ENCODE measurements at places on chromosomes 16 and 17.

DNA sequence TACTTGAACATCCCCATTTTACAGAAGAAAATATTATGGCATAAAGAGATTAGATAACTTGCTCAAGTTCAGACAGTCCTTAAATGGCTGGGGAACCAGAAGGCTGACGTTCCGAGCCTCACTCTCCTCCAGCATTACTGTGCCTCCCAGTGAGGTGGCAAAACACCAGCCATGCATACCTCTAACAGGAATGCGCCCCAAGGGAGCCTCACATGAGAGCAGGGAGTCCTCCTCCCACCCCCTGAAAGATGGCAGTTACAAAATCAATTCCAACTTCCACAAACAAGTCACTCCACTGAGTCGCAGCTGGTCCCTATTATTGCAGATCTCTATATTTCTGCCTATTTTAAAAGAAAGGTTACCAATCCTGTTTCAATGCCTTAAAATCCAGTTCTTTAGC is 55.5 kb downstream of the ANKFY1 start:
- peaks cover 17% of the 10 kb centered on the region for H3K4me1 ChIP-seq
- H3K27me3 ChIP-seq: no peaks in the 10 kb centered on the region
- H3K36me3 ChIP-seq: no peaks in the 10 kb centered on the region
- no peak overlapping the region for H3K4me3 ChIP-seq

- H3K36me3 ChIP-seq: peaks cover 30% of the 10 kb centered on the region
- H3K27me3 ChIP-seq: no peaks in the 10 kb centered on the region
- H3K4me3 ChIP-seq: no peak overlapping the region
- no peak overlapping the region for H3K27ac ChIP-seq
These were observed 22.9 kb downstream of the DUSP14 start for GRCh38 chr17:37512442-37513068.

DNA sequence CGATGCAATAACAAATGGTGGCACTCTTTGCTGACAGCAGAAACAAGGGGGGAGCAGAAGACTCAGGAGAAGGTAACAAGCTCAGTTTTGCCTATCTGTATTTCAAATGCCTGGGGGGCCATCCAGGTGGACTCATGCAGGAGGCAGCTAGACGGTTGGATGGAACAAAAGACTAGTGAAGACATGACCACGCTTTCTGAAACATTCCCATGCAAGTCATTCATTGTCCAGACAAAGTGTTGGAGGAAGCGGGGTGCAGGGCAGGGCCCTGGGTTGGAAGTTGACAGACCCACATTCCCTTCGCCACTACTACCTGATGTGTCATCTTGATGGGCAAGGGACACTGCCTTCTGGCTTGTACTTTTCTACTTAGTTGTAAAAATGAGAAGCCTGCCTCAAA is 29.8 kb upstream of the CRYBA1 start:
- no peak overlapping the region for H3K27ac ChIP-seq
- H3K36me3 ChIP-seq: no peaks in the 10 kb centered on the region
- DNase-seq: no peak
- H3K4me1 ChIP-seq: peaks cover 18% of the 10 kb centered on the region
- H3K27me3 ChIP-seq: no peaks in the 10 kb centered on the region

DNA sequence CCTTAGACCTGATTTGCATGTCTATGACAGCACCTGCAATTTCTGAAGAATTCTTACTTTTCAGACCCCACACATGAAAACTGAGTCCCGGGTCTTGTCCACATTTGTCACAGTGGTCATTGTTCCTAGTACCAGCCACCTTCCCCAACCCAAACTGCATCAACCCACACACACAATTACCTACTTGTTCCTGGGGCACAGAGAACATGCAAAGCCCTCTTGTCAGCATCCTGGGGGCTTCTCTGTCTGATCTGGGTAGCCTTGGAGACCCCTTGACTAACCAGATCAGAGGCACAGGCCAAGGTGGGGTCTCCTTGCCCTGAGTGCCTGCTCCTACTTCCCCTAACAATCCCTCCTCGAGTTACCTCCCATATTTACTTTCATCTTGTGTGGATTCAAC is 36.7 kb upstream of the PIK3R6 start:
- H3K4me1 ChIP-seq: no peaks in the 10 kb centered on the region
- H3K27me3 ChIP-seq: no peaks in the 10 kb centered on the region
- no peaks in the 10 kb centered on the region for H3K36me3 ChIP-seq
- H3K27ac ChIP-seq: no peak overlapping the region
- no peak for DNase-seq

DNA sequence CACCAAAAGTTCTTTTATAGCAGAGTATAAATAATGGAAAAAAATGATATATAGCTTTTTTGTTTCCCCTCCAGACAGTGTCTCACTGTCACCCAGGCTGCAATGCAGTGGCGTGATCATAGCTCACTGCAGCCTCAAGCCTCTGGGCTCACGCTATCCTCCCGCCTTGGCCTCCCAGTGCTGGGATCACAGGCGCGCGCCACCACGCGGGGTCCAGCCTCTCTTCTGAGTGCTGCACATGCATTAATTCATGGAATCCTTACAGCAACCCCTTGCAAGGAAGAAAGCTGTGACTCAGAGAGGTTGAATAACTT is 18.0 kb upstream of the ZNF629 start:
- H3K27me3 ChIP-seq: no peaks in the 10 kb centered on the region
- no peak for DNase-seq
- peak overlapping the region; percentile 85 for H3K27ac ChIP-seq
- H3K4me1 ChIP-seq: peaks cover 18% of the 10 kb centered on the region

DNA sequence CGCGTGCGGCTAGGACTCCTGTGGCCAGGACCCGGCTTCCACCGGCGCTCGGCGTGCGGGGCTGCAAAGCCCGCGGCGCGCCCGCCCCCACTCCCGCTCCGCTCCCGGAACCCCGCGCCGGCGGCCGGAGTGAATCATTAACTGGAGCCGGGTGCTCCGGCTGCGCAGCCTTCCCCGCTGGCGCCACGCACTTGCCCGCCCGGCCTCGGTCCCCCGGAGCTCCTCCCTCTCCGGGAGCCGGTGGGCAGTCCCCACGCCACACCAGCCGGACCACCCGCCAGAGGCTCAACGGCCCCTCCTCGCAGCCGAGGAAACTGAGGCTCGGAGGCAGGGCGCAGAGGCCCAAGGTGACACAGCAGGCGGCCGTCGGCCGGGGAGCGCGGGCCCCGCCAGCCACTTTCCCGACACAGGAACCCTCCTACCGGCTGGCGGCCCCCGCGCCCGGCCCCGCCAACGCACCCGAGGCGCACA is 580 bp downstream of the BCAR1 start:
- H3K27ac ChIP-seq: peak overlapping the region; percentile 96
- H3K36me3 ChIP-seq: no peaks in the 10 kb centered on the region
- H3K4me3 ChIP-seq: peak overlapping the region; percentile 92
- H3K4me1 ChIP-seq: peaks cover 78% of the 10 kb centered on the region
- H3K27me3 ChIP-seq: no peaks in the 10 kb centered on the region

- no peak overlapping the region for H3K27ac ChIP-seq
- no peak overlapping the region for H3K4me3 ChIP-seq
- no peaks in the 10 kb centered on the region for H3K36me3 ChIP-seq
- H3K27me3 ChIP-seq: no peaks in the 10 kb centered on the region
- H3K4me1 ChIP-seq: no peaks in the 10 kb centered on the region
- DNase-seq: no peak
These were observed 35.3 kb upstream of the RAI1 start for GRCh38 chr17:17645961-17646360.

- H3K4me3 ChIP-seq: peak overlapping the region; percentile 14
- no peak for DNase-seq
- no peaks in the 10 kb centered on the region for H3K27me3 ChIP-seq
- no peaks in the 10 kb centered on the region for H3K4me1 ChIP-seq
These were observed 8.0 kb downstream of the FLYWCH1 start for GRCh38 chr16:2919511-2920255.

DNA sequence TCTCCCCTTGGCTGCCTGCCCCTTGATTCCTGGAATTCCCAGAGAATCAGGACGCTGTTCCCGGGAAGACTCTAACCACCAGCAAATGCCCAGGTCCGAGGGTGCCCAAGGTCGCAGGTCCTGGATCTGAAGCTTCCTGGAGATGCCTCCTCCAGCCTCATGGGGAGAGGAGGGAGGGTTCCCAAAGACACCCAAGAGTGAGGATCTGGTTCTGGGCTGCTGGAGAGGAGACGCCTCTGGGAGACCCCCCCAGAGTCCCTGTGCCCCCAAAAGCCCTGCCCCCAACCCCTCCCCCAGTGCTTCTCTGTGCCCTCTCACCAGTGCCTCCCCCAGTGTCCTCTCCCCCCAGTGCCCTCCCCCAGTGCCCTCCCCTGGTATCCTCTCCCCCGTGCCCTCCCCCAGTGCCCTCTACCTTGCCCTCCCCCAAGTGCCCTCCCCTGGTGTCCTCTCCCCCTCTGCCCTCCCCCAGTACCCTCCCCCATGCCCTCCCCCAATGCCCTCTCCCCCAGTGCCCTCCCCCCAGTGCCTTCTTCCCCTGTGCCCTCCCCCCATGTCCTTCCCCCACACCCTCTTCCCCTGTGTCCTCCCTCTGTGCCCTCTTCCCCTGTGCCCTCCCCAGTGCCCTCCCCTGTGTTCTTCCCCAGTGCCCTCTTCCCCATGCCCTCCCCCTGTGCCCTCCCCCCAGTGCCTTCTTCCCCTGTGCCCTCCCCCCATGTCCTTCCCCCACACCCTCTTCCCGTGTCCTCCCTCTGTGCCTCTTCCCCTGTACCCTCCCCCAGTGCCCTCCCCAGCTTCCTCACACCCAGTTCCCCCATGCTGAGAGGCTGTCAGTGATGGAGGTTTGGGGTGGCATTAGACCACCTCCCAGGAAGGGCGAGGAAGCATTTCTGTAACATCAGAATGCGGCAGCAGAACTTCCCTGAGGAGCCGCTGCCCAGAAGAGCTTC is 6.3 kb upstream of the SECTM1 start:
- no peak for DNase-seq
- peaks cover 7% of the 10 kb centered on the region for H3K4me1 ChIP-seq
- H3K27ac ChIP-seq: no peak overlapping the region
- H3K27me3 ChIP-seq: no peaks in the 10 kb centered on the region

- no peak overlapping the region for H3K27ac ChIP-seq
- no peaks in the 10 kb centered on the region for H3K27me3 ChIP-seq
- no peak for DNase-seq
- H3K36me3 ChIP-seq: no peaks in the 10 kb centered on the region
These were observed 3.2 kb upstream of the NLRP1 start for GRCh38 chr17:5587438-5588032.

DNA sequence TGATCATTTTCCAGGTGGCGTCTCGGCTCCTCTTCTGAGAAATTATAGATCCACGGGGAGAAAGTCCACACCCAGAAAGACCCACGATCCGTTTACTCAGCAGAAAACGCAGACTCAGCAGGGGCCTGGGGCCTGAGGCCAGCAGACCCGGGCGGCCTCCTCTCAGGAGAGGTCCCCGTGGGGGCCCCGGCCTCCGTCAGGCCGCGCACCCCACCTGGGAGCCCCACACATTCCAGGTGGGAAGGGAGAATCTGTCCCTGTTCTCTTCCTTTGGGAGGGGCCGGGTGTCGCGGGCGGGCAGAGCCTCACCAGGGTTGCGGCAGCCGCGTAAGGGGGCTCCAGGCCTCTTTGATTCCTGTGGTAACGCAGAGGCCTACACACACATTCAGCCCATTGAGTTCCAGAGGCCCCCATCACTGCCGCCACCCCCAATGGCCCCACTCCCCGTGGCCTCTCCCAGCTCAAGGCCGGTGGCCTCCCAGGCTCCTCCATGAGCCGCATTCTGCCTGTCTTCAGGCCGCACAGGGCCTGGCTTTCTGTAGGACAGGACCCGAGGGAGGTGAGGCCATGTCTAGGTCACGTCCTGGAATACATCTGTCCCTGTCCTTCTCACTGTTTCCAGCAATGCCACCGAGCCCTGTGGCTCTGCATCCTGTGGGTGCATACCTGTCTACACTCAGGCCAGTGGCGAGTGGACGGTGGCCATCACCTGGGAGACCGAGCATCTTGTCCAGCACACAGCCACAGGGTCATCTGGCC is 1.6 kb upstream of the IGFALS start:
- H3K27me3 ChIP-seq: no peaks in the 10 kb centered on the region
- H3K27ac ChIP-seq: no peak overlapping the region
- H3K36me3 ChIP-seq: peaks cover 3% of the 10 kb centered on the region

DNA sequence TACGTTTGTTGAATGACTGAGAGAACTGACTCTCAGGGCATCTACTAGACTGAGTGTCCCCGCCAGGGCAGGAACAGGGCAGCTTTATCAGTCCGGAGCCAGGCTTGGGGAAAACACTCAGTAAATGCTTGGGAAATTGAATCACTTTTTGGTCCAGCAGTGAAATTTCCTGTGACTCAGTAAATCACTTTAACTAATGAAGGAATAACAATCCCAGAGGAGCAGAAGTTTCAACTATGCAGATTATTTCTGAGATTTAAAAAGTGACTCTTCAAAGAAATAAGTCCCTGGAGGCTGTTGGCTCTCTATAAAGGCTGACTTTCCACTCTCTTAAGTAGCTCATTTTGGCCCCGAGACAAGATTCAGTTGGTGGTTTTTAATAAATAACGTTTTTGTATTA is 101.8 kb downstream of the FOXL1 start:
- H3K27ac ChIP-seq: peak overlapping the region; percentile 96
- H3K4me3 ChIP-seq: peak overlapping the region; percentile 71
- H3K36me3 ChIP-seq: no peaks in the 10 kb centered on the region

DNA sequence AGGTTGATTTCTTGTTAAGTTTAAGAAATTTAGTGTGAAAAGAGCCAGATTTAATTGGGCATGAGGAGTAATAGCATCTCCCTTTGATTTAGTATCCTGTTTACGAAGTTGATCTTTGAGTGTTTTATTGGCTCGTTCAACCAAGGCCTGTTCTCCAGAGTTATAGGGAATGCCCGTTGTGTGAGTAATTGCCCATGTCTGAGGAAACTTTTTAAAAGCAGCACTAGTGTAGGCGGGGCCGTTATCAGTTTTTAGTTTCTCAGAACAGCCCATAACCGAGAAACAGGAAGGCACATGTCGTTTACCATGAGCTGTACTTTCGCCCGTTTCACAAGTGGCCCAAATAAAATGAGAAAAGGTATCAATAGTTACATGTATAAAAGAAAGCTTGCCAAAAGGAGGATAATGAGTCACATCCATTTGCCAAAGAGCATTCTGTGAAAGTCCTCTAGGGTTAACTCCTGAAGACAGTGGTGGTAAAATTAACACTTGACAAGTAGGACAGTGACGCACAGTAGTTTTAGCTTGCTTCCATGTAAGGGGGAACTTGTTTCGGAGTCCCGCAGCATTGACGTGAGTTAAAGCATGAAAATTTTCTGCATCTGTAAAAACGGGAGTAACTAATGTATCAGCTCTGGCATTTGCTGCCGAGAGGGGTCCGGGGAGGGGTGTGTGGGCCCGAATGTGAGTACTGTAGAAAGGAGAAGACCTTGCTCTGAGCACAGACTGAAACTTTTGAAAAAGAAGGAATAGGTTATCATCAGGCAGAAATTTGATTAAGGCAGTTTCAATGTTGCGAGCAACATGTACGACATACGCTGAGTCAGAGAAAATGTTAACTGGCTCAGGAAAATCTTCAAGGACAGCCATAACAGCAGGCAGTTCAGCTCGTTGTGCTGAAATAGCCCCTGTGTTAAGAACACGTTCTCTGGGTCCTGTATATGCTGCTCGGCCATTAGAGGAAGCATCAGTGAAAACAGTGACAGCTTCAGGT is 18.5 kb upstream of the KCTD5 start:
- no peak for DNase-seq
- no peaks in the 10 kb centered on the region for H3K4me1 ChIP-seq
- H3K27me3 ChIP-seq: no peaks in the 10 kb centered on the region
- H3K36me3 ChIP-seq: peaks cover 8% of the 10 kb centered on the region

Measured in thoracic aorta (tissue), 2 donors.